CD4-positive, alpha-beta T cell treated with Interleukin-15 for 1 hour (primary cell): ENCODE measurements at places on chromosomes 4 and X.

- DNase-seq: no peak
Observed at GRCh38 chr4:186722796-186723291, 812 bp downstream of the FAT1 start.

GRCh38 chr4:58957711-58958110 is 1847.5 kb upstream of the IGFBP7 start:
- no peak for DNase-seq

GRCh38 chr4:182879913-182880312 is 37.3 kb downstream of the DCTD start:
- DNase-seq: no peak

GRCh38 chrX:11724122-11725017 is 33.7 kb upstream of the MSL3 start:
- no peak for DNase-seq

DNA sequence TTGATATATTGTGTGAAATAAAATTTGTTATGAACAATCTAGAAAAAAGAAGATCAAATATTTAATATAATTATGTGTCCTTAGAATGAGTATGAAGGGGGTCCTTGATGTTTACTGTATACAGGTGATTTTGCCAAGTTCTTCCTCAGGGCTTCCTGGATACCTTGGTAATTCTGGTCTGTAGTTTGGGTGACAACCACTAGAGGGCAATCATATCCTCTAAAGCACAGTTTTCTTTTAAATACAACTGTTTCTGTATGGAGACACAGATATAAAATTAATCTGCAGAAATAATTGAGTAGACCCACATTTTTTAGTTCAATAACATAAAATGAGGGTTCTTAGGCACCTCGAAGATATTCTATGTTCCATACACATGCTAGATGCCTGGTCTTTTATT is 157.7 kb downstream of the SPANXN1 start:
- DNase-seq: no peak

DNA sequence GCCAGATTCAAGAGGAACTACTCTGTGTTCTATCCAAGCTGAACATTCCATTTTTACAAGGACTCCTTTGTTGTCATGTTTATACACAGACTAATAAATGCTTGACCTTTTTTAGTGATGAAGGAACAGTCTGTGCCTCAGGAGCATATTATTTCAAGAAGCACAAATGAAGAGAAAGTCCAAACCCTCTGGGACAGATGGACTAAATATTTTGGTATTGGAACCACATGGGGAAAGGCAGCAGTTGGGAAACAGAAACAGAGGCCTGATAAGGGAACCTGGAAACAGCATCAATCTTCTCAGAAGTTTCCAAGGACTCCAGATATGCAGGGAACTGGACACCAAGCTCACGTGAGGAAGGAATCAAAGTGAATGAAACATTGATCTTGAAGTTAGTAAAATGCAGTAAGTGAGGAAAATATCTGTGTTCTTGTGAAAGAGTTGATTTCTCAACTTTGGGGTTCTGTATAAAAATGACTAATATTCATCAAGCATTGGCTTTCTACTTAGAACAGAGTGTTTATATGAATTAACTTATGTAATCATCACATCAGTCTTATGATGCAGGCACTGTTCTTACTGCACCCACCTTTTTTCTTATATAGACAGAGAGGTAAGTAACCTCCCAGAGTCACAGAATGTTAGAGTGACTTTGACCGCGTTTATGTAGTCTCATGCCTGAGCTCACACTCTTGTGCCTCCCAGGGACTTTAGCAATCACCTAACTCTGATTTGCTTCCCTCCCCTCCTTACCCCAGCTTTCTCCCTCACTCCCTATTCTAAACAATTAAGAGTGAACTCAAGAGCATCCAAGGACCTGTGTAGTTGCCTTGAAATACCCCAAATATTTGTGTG is 148.9 kb upstream of the JADE1 start:
- DNase-seq: no peak
